Sigmoid colon (tissue), 7 donors: ENCODE measurements at places on chromosomes 2 and 18. TPM values are rescaled to one million over a fixed set of nuclear protein-coding genes. Genes with fewer than 3 reads are reported as not detected.

CD8A gene
- 0.36 TPM for total RNA-seq

DOK6 gene
- 1.4 TPM for total RNA-seq

DNA sequence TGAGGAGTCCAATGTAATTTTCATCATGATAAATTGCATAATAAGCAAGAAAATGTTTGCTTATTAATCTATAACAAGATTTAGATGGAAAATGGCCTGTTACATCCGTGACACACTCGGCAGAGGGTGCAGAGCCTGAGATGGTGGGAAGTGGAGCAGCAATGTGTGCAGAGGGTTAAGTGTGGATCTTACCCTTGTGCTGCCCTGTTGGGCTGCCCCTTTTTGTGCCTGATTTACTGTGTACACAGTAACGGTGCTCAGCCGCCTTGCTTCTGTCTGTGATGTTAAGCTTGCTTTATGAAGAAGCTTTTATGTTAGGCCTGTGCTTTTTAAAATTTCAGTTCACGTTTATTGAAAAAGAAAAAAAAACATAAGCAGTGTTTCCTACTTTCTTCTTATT, 220.2 kb upstream of the BOD1L2 start:
- no peak for DNase-seq
- no peaks in the 10 kb centered on the region for H3K27me3 ChIP-seq
- no peaks in the 10 kb centered on the region for H3K36me3 ChIP-seq
- H3K27ac ChIP-seq: no peak overlapping the region
- H3K4me1 ChIP-seq: no peaks in the 10 kb centered on the region

LYPD1 gene
- total RNA-seq: 2.7 TPM

GRCh38 chr2:158232476-158232875, 130.8 kb downstream of the UPP2 start:
- no peaks in the 10 kb centered on the region for H3K27me3 ChIP-seq
- no peak for DNase-seq
- H3K4me1 ChIP-seq: no peaks in the 10 kb centered on the region
- H3K36me3 ChIP-seq: no peaks in the 10 kb centered on the region
- H3K4me3 ChIP-seq: no peak overlapping the region
- H3K27ac ChIP-seq: no peak overlapping the region

GRCh38 chr2:6011921-6012320, 319.7 kb downstream of the SOX11 start:
- no peaks in the 10 kb centered on the region for H3K36me3 ChIP-seq
- no peak overlapping the region for H3K27ac ChIP-seq
- DNase-seq: no peak
- H3K4me1 ChIP-seq: no peaks in the 10 kb centered on the region
- H3K27me3 ChIP-seq: no peaks in the 10 kb centered on the region
- H3K4me3 ChIP-seq: no peak overlapping the region

- no peak overlapping the region for H3K4me3 ChIP-seq
- H3K27ac ChIP-seq: no peak overlapping the region
- no peak for DNase-seq
- no peaks in the 10 kb centered on the region for H3K36me3 ChIP-seq
Measured at GRCh38 chr18:13323186-13323585, 104.6 kb downstream of the LDLRAD4 start.

DNA sequence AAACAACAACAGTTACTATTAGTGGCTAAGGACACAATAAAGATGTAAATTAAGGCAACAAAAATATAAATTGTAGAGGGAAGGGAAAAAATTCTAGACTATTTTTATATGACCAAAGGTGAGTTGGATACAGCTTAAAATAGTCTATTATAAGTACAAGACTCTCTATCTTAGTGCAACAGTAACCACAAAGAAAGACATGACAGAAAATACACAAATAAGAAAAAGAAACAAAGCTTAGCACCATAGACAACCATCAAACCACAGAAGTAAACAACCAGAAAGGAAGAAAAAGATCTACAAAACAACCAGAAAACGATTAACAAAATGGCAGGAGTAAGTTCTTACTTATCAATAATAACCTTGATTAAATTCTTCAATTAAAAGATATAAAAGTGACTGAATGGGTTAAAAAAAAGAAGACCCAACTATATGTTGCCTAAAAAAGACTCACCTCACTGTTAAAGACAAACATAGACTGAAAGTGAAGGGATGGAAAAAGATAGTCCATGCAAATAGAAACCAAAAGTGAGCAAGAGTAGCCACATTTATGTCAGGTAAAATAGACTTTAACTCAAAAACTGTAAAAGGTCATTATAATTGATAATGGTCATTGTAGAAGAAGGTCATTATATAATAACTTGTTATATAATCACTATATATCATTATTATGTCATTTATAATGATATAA, 62.5 kb downstream of the USP40 start:
- no peaks in the 10 kb centered on the region for H3K4me1 ChIP-seq
- DNase-seq: no peak
- no peak overlapping the region for H3K27ac ChIP-seq

GRCh38 chr2:102358496-102358895, 2.9 kb downstream of the IL18R1 start:
- H3K27me3 ChIP-seq: no peaks in the 10 kb centered on the region
- no peak overlapping the region for H3K4me3 ChIP-seq
- no peaks in the 10 kb centered on the region for H3K4me1 ChIP-seq
- no peaks in the 10 kb centered on the region for H3K36me3 ChIP-seq
- H3K27ac ChIP-seq: no peak overlapping the region

DNA sequence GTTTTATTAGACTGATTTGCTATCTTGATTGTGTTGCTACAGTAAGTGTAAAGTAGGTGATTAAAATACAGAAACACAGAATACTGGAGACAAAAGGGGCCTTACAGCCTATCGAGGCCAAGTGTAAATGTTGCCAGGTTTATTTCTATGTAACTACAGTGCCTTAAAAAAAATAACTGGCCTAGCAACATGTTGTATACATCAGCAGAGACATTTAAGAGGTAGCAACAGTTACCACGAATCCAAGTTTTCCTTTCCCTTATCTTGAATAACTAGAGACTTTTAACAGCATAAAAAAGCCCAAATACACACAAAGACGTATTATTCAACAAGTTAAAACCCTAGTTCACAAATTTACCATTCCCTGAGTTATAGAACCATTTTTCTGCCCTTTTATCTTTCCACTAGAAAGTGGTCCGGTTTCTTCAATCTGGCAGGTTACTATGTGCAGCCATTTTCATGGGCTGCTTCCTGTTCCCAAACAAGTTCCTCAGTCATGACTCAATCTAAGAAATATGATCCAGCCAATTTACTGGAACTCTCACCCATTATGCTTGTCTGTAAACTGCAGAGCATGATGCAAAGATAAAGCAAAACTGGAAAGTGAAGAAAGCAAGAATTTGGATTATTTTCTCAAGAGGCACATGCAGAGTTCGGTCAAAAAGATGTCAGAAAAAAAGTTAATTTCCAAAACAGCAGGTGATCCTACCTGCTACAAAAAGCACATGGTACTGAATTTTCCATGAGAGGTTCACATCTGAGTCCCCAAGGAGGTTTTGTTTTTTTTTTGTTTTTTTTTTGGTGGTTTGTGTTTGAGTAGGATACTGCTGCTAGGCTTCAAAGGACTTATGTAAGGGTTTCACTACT, 22.2 kb downstream of the NFE2L2 start:
- peak overlapping the region; percentile 88 for H3K27ac ChIP-seq
- peak; percentile 67 for DNase-seq
